Iris pigment epithelial cell (primary cell): ENCODE measurements at places on chromosomes 1 and 21.
A peak's percentile ranks its signal among the peaks of the same experiment; 100 is the strongest.

- peak; percentile 10 for DNase-seq
Measured at GRCh38 chr1:72229893-72230292, 52.4 kb downstream of the NEGR1 start.

- DNase-seq: no peak
Measured at GRCh38 chr1:70220517-70221237, 503 bp upstream of the SRSF11 start.

DNA sequence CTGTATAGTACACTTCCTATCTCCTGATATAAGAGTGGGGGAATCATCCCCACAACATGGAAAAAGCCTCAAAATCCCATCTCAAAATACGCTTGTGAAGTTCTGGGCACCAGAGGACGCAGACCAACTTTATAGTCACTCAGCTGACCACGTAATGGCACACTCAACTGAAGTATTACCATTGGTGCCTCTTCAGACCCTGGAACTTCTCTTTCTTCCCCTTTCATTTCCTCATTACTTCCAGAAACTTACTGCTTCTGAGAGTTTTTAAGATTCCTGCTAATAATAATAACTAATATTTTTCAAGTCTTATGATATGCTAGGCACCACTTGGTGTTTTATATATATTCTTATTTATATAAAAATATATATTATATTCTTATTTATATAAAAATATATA, 202.6 kb downstream of the PTPRC start:
- no peak for DNase-seq

GRCh38 chr21:44304877-44305293, 5.0 kb downstream of the PFKL start:
- peak; percentile 33 for DNase-seq

GRCh38 chr1:58063095-58063494, 483.4 kb downstream of the OMA1 start:
- DNase-seq: no peak

GRCh38 chr21:39390212-39390765, 41.4 kb upstream of the HMGN1 start:
- DNase-seq: no peak

- peak; percentile 54 for DNase-seq
Measured at GRCh38 chr1:55631509-55631908, 416.3 kb upstream of the USP24 start.

DNA sequence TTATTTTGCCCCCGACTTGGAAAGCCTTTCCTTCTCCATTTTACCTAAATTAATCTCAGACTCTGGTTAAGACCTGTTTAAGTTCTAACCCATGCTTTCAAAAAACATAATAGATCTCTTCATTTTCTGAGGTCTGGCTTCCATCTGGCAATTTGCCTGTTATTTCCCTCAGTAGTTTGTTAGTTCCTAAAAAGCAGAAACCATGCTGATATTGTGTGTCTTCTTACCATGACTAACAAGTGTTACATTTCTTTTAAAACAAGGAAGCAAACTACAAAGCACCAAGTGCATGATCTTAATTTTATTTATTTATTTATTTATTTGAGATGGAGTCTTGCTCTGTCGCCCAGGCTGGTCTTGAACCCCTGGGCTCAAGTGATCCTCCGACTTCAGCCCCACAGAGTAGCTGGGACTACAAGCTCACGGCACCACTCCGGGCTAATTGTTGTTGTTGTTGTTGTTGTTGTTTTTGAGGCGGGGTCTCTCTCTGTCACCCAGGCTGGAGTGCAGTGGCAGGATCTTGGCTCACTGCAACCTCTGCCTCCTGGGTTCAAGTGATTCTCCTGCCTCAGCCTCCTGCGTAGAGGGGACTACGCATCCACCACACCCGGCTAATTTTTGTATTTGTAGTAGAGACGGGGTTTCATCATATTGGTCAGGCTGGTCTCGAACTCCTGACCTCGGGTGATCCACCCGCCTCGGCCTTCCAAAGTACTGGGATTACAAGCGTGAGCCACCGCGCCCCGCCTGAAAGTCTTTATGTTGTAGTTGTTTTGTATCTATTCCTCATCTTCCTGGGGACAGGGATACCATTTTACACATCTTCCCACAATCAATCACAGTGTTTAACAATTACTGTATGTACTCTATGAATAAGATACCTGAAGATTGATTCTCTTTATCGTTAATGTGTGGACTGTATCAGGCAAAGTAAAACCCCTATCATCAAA, 1.3 kb upstream of the PATJ start:
- DNase-seq: no peak

DNA sequence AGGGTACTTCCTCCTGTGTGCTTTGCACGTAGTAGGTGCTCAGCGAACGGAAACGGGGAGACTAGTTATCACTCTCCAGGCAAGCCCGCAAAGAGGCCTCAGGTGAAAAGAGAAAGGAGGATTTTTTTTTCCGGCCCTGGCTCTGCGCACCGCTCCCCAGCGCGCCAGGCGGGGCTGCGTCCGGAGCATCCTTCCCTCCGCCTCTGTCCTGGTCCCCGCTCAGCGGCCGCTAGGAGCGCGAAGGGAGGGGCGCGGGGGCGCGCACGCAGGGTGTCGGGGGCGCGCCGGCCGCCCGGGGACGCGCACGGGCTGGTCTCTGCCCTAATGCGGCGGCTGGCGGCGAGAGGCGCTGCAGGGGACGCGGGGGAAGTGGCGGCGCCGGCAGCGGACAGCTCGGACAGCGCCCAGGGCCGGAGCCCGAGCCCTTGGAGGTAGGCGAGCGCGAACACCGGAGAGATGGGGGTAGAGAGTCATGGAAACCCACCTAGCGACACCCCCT, 42.3 kb upstream of the NFASC start:
- peak; percentile 28 for DNase-seq

DNA sequence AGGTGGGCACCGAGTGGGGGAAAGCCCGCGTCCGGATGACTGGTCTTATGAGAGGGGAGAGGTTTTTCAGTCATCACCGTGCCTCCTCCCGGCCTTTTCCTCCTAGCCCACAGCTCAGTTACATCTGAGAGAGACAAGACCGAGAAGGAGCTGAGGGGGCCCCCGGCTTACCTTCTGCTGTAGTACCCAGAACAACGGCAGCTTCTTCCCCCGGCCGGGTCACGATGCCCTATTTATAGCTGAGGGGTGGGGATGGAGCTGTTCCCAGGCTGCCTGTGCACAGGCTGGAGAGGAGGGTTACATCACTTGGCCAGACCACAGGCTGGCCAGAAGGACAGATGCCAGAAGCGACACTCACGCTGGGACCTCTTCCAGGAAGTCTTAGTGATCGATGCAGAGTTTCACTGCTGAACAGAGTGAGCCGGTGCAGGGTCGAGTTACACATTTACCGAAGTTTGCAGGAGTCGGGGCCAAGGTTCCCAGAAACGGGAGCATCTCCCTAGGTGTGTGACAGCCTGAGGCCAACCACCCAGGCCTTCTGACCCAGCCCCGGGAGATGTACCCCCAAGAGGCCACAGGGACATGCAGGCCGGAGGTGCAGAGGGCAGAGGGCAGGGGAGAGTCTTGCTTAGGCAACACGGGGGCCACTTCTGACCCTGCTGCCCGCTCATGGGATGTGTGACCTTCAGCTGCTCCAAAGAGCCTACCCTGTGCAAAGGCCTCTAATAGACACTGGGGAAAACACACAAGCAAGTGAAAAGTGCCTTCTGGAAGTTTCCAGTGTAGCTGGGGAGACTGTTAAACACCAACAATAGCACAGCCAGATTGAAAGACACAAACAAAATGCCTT, at the start of gene AGT:
AGT (minus strand) TSS at position 208 of the 850 bp plus-strand sequence. CDS start 3,299 bp downstream, outside the sequence.
- peak; percentile 68 for DNase-seq

- no peak for DNase-seq
Measured at GRCh38 chr1:178955391-178955954, 70.2 kb upstream of the FAM20B start.

DNA sequence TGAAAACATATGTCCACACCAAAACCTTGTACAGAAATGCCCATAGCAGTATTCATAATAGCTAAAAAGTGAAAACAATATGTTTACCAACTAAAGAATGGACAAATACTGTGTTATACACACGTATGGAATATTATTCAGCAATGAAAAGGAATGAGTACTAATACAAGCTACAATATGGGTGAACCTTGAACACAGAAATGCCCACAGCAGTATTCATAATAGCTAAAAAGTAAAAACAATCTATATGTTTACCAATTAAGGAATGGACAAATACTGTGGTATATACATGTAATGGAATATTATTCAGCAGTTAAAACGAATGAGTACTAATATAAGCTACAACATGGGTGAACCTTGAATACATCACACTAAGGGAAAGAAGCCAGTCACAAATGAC, 3.0 kb downstream of the BTG3 start:
- DNase-seq: no peak

DNA sequence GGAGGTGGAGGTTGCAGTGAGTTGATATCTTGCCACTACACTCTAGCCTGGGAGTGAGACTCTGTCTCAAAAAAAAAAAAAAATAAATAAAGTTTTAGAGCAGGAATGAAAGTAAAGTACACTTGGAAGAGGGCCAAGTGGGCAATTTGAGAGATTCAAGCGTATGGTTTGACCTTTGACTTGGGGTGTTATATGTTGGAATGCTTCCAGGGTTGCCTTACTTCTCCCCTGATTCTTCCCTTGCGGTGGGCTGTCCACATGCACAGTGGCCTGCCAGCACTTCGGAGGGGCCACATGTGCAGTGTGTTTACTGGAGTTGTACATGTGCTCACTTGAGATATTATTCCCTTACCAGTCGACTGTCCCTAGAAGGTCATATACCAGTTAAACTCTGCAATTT, 295.5 kb upstream of the PROX1 start:
- no peak for DNase-seq

DNA sequence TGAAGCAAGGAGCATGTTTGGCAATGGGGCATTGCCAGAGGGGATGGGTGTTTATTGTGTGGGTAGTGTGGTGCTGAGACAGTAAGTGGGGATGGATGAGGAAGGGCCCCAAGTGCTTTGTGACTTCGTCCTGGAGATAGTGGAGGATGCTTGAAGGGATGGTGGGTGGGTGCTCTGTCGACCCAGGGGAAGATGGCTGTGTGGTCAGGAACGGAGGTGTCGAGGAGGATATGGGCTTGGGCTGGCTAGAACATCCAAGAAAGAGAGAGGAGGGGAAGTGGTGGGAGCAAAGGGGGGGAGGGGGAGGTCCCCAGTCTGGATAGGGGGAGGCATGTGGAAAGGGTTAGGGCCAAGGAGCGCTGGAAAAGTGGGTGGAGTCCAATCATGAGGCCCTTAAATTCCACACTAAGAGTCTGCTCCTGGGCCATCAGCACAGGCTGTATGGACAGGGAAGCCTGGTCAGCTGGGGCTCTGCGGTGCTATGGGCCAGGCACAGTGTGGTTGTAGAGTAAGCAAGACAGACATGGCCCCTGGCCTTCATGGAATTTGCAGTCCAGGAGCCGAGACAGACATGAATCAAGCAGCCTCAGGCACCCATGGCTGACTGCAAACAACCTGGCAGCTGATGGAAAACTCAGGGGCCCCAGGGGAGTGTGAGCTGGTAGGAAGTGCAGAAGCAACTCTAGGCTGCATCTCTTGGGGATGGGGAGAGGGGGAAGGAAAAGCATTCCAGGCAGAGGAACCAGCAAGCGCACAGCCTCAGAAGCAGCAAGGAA, 36.3 kb downstream of the EDN2 start:
- DNase-seq: peak; percentile 13

DNA sequence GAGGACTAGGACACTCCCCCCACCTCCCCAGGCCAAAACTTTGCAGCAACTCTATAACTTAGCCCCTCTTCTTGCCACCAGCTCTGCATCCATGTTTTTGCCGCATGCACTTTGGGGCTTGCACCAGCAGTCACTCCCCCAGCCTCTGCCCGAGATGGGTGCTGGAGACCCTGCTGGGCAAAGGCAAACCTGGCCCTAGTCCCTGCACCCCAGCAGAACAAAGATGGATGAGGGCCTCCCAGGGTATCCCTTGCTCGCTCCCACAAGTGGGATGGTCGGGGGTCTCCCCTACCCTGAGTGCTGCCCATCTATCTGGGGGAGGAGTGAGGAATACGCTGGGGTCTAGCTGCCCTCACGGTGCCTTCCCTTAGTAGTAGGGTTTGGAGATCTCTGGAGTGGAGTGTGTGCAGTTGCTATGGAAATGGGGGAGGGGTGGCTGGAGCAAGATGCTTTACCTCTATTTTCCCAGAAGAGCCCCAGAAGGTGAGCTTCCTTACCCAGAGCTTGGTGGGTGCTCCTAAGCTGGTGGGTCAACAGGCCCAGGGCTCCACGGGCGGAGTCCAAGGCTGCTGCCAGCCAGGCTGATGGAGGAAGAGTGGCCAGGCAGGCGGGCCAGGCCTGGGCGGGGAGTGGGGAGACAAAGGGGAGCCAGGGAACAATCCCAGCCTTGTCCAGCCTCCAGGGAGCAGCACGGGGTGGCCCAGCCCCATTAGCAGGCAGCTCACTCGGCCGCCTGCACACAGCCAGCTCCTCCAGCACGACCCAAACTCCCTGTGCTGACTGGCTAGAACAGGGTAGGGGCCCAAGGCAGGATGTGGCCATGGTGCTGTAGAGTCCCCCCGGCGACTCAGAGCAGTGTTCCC, at the start of gene PAQR6:
PAQR6 (minus strand) TSS at position 597 of the 863 bp plus-strand sequence. CDS start 1,325 bp downstream, outside the sequence.
- no peak for DNase-seq

GRCh38 chr1:10796029-10796944, at the start of gene CASZ1:
Gene CASZ1 (minus strand): TSS chr1:10796646. CDS start chr1:10693889, 102,757 bp downstream.
- peak; percentile 88 for DNase-seq

DNA sequence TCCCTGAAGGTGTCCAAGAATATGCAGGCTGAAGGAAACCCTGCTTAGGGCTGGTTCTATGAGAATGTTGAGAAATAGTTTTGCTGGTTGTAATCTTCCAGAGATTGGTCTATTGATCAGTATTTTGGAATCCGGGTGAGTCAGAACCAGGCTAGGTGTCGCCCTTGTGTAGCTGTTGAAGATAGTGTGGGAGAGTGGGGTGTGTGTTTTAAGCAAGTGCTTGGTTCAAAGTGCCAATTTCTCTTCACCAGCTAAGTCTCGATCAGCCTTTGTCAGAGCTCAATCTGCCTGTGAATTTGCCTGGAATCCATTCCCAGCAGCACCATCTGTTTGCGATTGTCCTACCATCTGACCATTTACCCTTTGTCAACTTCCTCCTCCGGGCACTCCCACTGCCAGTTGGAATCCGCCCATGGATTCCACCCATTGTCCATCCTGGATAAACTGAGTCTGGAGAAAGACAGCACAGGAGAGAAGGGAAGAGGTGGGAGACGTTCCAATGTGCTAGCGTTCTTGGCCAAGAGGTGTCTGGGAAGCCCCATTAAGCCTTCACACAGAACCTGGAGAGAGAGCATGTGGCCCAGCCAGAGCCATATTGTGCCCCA, 59.4 kb upstream of the CYP2J2 start:
- DNase-seq: no peak

DNA sequence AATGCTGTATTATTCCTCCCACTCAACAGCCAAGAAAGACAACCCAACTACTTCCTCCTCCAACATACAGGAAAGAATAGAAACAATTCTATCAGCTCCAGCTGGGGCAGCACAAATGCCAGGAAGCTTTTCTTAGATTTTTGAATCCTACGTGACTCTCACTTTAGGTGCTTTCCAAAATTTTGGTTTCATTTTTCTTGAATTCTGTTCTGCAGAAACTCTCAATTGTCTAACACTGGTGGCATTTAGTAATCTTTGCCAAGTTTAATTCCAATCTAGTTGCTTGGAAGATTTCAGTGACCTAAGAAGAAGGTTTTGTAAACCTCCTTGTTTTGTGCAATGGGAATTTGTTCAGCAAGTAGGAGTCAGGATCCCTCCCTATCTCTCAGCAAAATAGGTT, 37.1 kb upstream of the DOCK7 start:
- DNase-seq: peak; percentile 67
